ENCODE measurements at places on chromosomes 2 and 18.

DNA sequence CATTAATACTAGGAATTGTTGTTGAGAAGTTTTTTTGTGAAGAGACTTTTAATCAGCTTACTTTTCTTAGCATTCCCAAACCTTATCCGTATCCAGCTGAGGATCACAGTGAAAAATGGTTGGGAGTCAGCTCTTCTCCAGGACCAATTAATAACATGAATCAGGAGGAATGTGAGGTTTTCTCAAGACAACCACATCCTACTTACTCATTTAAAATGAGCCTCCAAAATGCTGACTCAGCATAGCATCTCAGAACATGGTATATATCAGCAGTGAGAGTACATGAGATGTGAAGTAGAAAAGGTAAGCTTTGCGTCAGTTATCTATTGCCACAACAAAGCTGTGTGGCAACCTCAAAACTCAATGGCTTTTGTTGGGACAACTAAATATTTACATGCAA, 140.3 kb downstream of the NRP2 start:
- DNase-seq: no peak

GRCh38 chr2:102755284-102755683, 6.5 kb upstream of the TMEM182 start:
- no peak for DNase-seq

GRCh38 chr2:174157053-174157452, 91.3 kb downstream of the OLA1 start:
- no peak for DNase-seq

GRCh38 chr2:231803501-231804138, 17.4 kb downstream of the COPS7B start:
- no peak for DNase-seq

DNA sequence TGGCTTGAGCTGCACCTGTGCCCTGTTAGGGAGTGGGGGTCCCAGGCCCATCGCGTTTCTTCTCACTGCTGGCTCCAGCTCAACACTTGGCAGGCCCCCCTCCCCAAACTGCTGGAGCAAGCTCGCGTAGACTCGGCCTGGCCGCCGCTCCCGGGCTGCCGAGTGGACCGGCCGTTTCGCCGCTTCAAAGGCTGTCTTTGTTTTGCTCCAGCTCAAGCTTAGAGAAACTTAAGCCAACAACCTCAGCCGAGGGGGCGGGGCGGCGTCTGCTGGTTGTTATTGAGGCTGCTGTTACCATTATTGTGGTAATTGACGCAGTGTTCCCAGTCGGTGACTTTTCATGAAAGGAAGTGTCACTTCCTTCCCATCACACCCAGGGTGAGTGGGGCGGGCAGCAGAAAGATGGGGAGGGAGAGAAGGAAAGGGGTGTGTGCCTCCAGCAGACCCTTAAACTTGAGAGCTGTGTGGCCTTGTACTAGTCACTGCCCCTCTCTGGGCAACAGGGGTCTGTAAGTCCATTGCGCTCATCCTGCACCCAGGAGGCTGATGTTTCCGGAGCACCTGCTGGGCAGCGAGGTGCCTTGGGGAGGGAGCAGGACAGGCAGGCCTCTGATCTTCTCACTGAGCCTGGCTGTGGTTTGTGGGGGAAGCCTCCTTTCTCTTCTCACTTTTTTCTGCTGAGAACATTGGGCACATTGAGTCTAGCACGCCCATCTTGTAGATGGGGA, 2.1 kb downstream of the ARID5A start:
- peak; percentile 98 for DNase-seq

DNA sequence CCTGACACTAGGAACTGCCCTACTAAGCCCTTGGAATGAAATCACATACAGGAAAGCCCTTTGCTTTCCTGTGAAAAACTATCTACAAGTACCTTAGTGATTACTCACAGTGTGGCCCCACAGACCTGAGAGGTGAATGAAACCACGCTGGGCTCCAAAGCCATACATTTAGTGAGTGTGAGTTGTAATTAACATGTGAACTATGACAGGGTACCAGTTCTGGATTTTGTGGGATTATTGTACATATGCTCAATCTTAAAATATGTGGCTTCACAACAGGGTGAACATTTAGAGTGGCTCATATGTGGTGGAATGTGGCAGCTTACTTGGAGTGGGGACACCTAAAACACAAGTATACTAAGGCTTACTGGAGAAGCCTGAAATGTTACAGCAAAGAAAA, 12.3 kb downstream of the KCTD1 start:
- DNase-seq: peak; percentile 14

DNA sequence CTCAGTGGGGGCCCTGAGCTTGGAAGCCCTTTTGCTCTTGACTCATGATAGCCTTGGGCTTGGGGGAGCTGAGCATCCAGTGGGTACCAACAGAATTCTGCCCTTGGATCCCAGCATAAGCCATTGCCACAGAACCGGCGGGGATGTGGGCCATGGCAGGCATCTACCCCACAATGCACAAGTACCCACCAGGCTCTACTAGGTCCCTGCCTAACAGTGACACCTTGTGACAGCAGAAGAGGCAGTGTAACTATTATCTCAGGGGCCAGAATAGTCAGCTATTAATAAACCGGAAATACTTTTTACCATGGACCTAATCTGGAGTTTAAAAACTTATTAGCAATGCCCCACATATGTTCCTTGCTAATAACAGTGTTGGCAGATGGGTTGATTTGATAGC, 397.2 kb downstream of the TMEM182 start:
- DNase-seq: no peak

DNA sequence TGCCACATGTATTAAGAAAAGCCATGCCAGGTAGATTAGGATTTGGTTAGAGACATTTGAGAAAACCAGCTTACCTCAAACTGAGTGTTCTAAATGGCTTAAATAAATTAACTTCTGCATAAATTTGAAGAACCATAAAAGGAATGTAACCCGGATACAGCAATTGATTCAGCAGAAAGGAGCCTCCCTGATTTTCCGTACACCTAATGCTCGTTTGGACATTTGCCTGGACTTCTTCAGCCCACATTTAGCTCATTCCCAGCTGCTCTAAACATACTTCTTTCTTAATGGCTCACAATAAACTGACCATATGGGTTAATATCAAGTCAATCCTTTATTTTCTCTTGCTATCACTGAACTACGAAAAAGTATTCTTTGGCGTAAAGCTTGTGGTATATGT, 392.4 kb downstream of the ZNF516 start:
- DNase-seq: no peak

- no peak for DNase-seq
Observed at GRCh38 chr2:200443916-200444315, 66.0 kb downstream of the KCTD18 start.

GRCh38 chr2:177466337-177467195, 74.0 kb downstream of the AGPS start:
- no peak for DNase-seq

DNA sequence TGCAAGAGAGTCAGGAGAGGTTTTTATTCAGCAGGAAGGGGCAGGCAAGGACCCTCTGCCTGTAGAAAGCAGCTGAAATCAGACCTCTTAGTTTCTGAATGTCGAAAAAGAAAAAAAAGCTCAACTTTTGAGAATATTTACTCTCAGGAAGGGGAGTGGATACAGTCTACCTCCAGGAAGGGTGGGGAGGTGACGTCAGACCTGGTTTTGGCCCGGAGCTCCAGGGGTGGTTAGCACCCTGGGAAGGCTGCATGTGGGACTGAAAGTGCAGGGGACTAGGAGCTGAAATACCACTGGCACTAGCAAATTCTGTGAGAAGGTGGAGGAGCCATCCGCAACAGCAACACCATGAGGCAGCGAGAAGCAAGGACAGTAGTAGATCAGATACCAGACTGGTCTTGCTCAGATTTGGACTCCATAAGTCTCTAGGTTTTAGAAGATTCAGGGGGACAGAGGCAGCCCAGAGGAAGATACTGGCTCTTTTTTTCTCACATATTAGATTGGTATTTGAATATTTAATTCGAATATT, 19.8 kb downstream of the MC2R start:
- no peak for DNase-seq

DNA sequence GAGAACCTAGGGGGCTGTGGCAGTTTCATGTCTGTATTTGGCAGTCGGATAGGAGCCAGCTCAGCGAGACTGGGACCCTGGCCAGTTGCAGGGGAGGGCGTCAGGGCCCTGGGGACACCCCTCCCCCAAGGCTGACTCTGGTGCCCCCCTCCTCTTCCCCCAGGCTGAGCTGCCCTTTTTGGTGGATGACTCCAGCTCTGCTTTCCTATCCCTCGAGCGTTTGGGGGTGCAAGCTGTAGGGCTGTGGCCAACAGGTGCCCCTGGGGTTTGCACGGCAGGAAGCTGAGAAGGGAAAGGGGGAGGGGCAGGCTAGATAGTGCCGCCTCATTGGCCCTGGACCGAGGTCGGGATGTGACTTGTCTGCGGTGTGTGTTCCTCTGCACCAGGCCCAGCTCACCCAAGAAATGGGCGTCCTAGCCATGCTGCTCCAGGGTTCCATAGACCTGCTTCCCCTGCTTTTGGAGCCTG, 26.4 kb downstream of the SPEG start:
- peak; percentile 72 for DNase-seq

DNA sequence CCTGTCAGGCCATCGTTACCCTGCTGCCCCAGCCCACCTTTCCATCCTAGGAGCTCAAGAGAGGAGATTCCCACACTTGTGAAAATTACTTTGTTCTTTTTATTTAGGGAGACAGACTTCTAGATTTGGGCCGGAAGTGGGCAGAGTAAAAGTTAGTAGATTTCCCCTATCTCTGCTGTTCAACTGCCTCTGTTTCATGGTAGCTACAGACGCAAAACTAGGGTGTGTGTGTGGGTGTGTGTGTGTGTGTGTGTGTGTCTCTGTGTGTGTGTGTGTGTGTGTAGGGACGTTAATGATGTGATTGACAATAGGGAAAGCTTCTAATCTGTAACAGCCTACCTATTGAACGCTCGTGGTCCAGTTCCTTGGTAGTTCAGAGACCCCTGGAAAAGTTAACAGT, 438 bp downstream of the PSMA8 start:
- peak; percentile 21 for DNase-seq

DNA sequence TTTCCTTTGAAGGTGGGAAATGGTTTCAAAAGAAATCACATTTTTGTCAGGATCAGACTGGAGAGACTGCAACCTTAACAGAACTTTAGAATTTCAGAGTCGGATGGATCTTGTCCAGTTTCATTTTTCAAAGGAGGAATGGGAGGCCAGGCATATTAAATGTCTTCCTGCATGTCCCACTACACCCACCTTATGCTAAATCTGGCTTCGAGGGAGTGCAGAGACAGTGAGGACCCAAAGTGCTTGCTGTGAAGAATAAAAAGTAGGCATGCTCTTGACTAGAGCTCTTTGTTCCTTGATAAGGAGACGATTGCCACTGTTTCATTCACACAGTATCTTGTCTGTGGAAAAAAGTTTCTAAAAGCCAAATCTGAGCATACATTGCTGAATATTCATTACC, 197.6 kb downstream of the SLC4A3 start:
- DNase-seq: no peak

GRCh38 chr18:7668392-7668791, 101.3 kb downstream of the PTPRM start:
- no peak for DNase-seq

- DNase-seq: no peak
Observed at GRCh38 chr2:205058409-205058808, 513.1 kb downstream of the PARD3B start.

DNA sequence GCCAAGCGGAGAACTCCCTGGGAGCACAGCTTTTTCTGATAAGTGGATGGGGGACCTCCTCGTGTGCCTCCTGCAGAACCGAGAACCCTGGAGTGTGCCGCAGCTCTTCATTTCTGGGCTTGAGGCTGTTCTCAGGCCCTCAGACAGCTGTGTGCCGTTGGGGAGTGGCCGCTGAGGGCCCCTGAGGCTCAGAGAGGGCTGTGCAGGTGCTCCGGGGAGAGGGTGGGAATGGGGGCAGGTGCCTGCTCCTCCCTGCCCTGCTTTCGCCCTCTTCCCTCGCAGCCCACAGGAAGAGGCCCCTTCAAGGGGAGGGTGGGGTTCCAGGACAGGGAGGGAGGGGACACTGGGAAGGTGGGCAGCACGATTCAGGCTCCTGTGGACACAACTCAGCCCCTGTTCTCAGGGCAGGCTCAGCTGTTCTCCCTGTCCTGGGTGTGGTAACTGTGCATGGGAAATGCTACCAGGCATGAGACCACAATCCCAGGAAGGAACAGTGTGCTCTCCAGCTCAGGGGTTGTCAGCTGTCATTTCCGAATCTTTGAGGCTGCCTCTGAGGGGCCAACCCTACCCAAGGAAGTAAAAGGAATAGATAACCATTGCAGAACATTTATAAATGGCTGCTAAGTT, 11.3 kb downstream of the LCT start:
- no peak for DNase-seq

- no peak for DNase-seq
Observed at GRCh38 chr2:143528021-143528420, 398.8 kb downstream of the ARHGAP15 start.

DNA sequence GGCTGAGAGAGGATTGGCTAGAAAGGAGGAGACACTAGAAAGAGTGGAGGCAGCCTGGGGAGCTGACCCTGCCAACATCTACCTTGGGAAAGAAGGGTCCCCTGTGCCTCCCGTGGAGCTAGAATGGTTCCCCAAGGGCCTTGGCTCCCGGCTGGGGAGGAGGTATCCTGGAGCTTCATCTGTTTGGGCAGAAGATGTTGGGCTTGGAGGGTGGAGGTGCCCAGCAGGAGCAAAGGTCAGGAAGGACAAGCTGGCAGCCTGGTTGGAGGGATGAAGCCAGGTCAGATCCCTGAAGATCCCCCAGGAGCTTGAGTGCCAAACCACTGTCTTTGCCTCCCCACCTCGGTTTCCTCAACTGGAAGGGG, 2.9 kb downstream of the ATP6V1B1 start:
- DNase-seq: no peak

- DNase-seq: no peak
Observed at GRCh38 chr2:200961674-200962073, 1.8 kb downstream of the ORC2 start.

DNA sequence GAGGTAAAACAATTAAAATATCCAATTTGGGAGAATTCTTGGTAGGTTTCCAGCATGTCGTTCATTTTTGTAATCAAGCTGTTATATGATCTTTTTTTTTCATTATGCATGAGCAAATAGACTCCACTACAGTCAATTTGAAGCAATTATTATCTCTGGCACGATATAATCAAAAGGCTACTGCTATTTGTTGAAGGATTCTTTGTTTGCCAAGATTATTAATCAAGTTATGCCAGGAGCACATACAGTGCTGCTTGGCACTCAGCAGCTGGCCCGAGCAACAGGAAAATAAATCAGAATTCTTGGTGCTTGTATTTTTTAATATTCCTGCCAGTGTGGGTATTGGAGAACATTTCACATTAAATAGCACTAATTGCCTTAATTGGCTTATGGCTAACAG, 279.5 kb downstream of the RND3 start:
- no peak for DNase-seq

DNA sequence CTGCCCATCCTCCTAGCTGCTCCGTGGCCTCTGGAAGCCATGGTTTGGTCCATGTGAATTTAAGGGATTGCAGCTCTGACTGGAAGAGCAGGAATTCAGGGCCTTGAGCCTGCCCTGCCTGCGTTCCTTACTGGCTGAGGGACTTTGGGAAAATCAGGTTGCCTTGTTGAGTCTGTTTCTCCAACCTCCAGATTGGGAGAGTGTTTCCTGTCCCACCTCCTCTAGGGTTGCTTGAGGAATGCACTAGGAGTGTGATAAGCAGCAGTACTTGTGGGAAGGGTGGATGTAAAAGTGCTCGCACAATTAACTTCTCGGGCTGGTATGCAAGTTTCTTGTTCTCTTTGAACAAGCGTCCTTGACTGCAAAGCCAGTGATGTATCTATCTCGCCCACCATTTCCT, 84.4 kb upstream of the YWHAQ start:
- no peak for DNase-seq

- no peak for DNase-seq
Observed at GRCh38 chr18:13879492-13879891, 35.8 kb downstream of the MC2R start.

Data from activated CD8-positive, alpha-beta T cell treated with anti-CD3 and anti-CD28 coated beads for 36 hours (primary cell).